ENCODE measurements at places on chromosomes 4 and X.
A peak's percentile ranks its signal among the peaks of the same experiment; 100 is the strongest.

DNA sequence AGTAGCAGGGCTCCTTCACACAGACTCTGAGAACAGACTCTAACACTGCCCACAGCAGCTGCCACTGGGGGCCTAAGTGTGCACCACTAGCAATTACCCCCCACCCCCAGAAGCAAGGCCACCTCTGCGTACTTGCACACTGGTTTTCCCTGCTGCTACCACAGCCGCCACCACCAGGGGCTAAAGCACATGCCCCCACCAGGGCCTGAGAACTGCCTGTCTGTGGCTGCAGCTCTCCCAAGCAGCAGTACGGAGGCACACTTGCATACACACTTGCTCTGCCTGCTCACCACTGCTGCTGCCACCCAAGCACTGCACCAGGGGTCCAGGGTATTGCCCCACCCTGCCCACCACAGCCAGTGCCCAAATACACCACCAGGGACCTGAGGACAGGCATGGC lies 59.6 kb downstream of the SCML2 start:
- DNase-seq: no peak

GRCh38 chr4:106530821-106531220 lies 162.2 kb upstream of the GIMD1 start:
- no peak for DNase-seq

GRCh38 chr4:142355421-142355930 lies 490.6 kb downstream of the INPP4B start:
- no peak for DNase-seq

- DNase-seq: no peak
Measured at GRCh38 chr4:164251257-164251656, 502.7 kb upstream of the SMIM31 start.

- no peak for DNase-seq
Measured at GRCh38 chrX:150967786-150968185, 15.3 kb upstream of the HMGB3 start.

GRCh38 chr4:3301450-3302172 lies 8.8 kb downstream of the RGS12 start:
- no peak for DNase-seq

DNA sequence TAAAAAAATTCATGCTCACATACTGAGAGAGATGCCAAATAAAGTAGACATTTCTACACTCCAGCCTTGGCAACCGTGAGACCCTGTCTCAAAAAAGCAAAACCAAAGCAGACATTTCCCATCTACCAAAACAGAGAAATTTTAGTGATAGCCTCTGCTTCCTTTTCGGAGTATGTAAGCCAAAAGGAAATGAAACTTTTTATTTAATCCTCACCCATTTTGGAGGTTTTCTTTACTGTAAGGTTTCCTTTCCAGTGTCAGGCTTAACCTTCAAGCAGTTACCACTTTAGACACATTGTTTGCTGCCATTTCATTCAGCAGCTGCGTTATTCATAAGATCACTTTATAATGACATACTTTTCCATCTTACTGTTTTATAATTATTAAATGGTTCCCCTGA lies 15.9 kb downstream of the ADD1 start:
- DNase-seq: no peak

GRCh38 chrX:7131621-7132020 lies 15.9 kb upstream of the STS start:
- no peak for DNase-seq

DNA sequence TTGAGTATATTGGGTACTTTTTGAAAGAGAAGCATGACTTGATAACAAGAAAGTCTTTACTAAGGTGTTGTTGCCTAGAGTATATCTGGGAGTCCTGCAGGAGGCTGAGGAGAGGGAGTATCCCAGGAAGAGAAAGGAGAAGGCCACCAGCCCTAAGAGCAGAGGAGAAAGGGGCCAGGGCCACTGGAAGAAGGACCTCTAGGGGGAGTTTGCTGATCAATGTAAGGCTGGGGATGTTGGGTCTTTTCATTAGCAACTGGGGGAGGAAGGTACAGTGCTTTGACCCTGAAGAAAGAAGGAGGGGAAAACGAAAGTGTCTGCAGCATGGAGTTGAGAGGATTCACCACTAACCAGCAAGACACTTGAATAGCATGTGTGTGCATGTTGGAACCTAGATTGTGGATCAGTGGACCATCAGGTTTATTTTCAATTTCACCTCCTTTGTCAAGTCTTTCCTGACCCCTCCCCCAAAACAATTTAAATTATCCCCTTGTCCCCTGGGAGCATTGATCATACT lies 4.5 kb downstream of the SMIM9 start:
- no peak for DNase-seq

GRCh38 chr4:88008122-88008742 lies 797 bp downstream of the PKD2 start:
- DNase-seq: peak; percentile 75

DNA sequence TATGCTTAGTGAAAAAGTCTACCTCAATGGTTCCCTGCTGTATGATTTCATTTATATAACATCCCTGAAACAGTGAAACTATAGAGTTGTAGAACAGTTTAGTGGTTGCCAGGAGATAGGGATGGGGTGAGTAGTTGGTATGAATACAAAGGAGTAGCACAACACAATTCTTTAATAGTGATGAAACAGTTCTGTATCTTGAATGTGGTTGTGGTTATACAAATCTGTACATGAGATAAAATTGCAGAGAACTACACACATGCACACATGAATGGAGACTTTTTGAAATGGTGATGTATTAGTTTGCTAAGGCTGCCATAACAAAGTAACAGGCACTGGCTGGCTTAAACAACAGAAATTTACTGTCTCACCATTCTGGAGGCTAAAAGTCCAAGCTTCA lies 677.1 kb downstream of the ADGRL3 start:
- no peak for DNase-seq

GRCh38 chr4:40848251-40848650 lies 98.5 kb downstream of the NSUN7 start:
- DNase-seq: peak; percentile 52

DNA sequence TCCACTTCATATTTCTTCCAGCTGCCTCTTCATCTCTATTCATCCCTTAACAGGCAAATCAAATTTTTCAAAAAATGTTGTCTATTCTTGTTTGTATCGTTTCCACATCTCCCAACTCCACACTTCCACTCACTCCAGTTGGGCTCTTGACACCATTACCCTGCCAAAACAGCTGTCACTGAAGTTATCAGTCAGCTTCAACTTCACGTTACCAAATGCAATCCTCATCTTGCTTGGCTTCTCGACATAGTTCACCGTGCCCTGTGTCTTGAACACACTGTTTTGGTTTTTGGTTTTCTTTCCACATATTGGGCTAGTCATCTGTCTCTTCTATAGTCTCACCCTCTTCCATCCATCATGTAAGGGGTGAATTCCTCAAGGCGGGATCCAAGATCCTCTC lies 65.2 kb downstream of the GALNT7 start:
- DNase-seq: no peak

GRCh38 chr4:125140966-125141495 lies 173.7 kb upstream of the FAT4 start:
- DNase-seq: no peak

DNA sequence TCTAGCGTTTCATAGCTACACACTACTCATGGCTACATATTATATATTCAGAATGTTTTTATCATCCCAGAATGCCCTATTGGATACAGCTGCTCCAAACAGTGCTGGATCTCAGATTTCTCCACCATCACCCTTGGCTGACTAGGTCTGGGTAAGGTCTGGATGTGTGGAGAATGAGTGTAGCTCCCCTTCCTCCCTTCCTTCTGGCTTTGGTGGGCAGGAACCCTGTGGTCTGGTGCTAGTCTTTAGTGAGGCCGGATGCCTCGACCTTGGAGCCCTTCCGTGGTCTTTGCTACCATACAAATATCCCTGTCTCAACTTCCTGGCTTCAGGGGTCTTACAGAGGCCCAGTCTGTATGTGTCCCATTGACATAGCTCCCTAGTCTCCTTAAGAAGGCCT lies 52.1 kb upstream of the KDR start:
- no peak for DNase-seq

GRCh38 chr4:26035921-26036320 lies 121.9 kb downstream of the SMIM20 start:
- DNase-seq: no peak

- DNase-seq: peak; percentile 47
Measured at GRCh38 chr4:129218360-129218759, 122.4 kb downstream of the C4orf33 start.

- DNase-seq: no peak
Measured at GRCh38 chrX:51976503-51976902, 83.1 kb downstream of the MAGED1 start.

DNA sequence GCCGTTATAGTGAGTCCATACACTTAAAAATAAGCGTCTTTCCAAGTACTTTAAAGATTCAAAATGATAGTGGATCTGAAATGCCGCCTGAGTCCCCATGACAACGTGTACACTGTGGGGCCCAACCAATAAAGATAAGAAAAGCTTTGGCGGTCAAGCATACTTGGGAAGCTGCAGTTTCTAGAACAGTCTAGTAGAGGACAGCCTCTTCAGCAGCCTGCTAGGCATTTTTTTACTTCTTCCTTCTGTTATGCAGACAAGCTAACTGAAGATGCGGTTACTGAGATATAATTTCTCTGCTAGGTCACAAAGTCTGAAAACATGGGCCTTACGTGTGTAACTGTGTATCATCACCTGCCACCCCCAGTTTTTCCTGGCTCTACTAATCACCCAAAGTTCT lies 402 bp upstream of the UPRT start:
- DNase-seq: no peak

DNA sequence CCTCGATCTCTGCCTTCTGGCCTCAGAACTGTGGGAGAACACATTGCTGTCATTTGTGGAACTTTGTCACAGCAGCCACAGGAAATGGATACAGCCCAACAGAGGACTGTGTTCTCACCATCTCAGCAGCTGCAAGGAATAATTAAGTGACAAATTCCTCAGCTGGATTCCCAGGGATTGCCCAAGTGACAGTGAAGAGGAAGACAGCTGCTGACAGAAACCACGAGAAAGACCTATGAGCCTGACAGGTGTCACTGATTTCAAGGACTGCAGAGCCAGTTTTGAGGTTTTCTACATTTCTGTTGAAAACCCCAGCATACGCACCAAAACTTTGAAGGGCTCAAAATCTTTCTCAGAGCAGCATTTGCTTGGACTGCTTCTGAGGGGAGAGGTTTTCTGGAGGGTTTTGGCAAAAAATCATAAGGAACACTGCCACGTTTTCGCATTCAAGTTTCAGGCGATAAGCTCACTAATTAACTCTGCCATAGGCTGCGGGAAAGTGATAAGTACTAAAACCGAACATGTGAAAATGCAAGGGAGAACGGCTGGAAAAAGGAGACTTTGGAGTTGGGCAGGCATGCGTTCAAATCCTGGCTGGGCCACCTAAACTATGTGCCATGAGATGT lies 88.8 kb downstream of the DRD5 start:
- no peak for DNase-seq

DNA sequence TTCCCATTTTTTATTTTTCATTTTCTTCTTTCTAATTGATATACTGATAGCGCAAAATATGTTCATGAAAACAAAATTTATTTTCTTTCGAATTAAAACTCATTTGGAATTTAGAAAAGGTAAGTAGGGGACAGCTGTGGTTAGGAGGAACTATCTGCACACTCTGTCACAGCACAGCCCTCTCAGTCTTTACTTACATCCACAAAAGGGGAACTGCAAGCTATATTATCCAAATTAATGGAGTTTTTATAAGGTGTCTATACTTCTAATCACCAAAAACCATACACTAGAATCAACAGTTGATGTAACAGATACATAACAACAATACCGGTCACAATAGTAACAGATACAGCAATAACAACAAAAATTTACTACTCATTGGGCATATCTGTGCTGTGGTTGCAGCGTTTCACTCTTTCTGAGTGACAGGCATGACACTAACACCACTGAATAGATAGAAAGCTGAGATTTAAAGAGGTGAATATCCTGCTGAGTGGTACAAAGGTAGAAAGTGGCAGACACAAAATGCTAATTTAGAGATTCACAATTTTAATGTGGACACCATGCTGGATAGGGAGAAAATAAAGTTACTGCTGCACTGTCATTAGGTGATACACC lies 160.7 kb downstream of the PPP3CA start:
- DNase-seq: no peak

DNA sequence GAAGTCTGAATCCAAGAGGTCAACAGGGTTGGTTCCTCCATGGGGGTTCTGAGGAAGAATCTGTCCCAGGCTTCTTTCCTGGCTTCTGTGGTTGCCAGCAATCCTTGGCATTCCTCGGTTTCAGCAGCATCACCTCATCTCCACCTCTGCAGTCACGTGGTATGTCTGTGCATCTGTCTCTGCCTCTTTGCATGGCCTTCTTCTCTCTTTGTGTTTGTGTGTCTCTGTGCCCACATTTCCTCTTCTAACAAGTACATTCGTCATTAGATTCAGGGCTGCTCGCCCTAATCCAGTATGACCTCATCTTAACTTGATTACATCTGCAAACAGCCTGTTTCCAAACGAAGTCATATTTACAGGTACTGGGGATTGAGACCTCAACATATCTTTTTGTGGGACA lies 114.0 kb downstream of the BCOR start:
- DNase-seq: no peak

DNA sequence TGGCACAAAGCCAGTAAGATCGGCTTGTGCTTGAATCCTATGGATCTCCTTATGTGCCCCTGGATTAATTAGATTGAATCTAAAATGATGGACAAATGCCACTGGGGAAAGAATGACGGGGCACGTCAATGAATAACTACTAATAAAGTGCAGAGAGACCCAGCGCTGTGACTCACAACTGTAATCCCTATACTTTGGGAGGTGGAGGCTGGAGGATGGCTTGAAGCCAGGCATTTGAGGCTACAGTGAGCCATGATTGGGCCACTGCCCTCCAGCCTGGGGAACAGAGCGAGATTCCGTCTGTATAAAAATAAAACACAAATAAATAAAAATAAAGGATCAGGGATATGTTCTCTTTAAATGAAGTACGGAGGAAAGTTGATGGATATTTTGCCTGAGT lies 179.4 kb downstream of the DCHS2 start:
- DNase-seq: no peak

DNA sequence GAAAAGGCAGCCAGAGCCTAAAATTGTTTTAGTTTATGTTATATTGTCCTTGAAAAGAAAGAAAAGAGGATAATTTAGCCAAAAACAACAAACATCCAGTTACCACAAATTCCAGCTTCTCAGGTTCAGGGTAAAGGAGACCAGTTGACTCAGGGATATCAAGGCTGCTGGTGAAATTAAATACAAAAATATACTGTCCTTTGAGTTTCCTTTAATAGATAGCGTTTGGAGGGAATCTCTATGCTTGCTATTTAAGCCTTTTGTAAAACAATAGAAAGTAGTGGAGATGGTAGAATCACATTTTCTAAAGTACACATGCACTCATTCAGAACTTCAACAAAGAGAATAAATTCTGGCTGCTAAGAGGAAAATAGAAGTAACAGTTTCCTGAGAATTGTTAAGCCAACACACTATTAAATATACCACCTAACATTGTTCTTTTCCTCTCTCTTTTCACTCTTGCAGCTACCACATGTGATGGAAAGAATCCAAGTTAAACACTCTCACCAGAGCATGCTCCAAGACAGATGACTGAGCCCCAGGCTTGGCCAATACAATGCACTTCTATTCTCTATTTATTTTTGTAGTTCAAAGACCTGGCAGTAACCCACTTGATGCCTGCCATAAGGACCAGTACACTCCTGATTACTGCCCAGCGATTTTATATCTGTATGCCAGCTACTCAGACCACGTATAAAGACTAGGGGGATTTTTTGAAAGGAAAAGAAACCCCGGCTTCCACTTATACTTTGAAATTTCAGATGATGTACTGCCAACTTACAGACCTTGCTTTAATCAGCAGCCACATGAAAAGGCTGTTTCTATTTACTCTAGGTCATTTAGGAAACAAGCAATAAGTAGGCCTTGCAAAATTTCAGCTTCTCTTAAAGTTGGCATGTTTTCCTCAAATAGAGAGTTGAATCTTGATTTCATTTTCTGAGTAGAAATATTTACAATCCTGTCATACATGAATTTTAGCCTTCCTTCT lies 756.9 kb downstream of the FAT4 start:
- no peak for DNase-seq
